ENCODE measurements at places on chromosomes 1 and 21. TPM values are rescaled to one million over a fixed set of nuclear protein-coding genes. Genes with fewer than 3 reads are reported as not detected.

DNA sequence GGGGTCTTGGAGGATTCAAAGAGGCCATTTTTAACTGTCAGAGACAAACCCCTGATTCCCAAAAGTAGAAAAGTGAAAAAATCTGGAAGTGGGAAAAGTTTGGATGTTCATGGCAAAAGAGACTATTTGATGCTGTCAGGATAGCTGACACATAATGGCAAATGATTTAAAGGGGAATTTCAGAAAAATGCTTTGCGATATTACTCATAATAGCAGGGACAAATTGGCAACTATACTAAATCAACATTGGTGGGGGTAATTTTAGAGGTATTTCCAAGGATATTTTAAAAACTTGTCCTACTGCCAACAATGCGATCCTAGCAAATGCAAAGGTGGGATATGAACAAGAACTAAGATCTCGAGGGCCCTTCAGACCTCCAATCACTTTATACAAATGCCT lies 5.3 kb upstream of the GSTM4 start:
- H3K4me1 ChIP-seq, result peaks cover 3% of the 10 kb centered on the region
- no peak for DNase-seq
- no peak overlapping the region for H3K4me3 ChIP-seq
- H3K27ac ChIP-seq, result no peak overlapping the region

DNA sequence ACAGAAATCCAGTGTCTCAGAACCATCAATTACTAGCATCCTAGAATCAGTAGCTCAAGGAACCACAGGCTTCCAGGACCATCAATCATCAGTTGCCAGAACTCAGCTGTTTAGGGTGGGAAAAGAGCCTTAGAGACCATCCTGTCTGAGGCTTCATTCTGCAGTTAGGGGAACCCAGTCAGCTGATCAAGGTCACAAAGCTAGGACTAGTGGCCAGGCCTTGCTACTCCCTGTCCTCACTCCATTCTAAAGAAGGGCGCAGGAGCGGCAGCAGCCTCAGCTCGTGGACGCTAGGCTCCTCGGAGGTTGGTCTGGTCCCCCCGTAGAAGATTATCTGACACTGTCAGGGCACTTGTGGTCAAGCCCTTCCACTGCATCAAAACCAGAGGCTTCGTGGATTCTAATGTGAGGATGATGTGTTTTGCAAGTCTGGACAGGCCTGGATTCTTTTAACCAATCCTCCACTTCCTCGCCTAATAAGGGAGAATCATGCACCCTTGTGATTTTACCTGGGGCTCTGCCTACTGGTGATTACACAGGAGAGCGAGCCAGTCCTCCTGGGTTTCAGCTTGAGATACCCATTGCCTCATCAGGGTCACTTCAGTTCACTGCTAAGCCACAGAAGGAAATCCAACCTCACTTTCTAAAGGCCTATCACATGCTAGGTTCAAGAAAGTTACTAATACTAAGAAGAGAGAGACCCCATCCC lies 41.7 kb upstream of the IFFO2 start:
- H3K4me3 ChIP-seq, result no peak overlapping the region
- H3K4me1 ChIP-seq, result no peaks in the 10 kb centered on the region
- DNase-seq, result no peak

- no peaks in the 10 kb centered on the region for H3K36me3 ChIP-seq
- no peak for DNase-seq
- peaks cover 17% of the 10 kb centered on the region for H3K4me1 ChIP-seq
- no peak overlapping the region for H3K27ac ChIP-seq
- no peak overlapping the region for H3K4me3 ChIP-seq
Measured at GRCh38 chr1:179023946-179024650, 1.6 kb upstream of the FAM20B start.

DNA sequence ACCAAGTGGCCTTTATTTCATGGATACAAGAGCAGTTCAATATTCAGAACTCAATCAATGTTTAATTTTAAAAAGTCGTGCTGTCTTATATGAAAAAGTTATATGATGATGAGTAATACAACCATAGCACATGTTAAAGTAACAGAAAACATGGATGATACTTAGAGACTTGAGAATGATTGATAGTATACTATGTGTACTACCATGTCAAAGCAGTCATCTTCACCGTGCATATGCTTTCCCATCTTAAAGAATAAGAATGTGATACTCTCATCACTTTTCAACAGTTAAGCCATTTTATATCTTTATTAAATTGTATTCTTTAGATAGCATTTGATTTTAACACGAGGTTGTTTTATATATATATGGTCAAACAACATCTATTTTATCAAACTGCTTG lies 535.9 kb upstream of the ADAMTS5 start:
- no peak overlapping the region for H3K4me3 ChIP-seq
- no peak for DNase-seq
- no peaks in the 10 kb centered on the region for H3K4me1 ChIP-seq
- no peak overlapping the region for H3K27ac ChIP-seq

PLD5 gene
- 0.96 TPM for total RNA-seq
